ENCODE measurements at places on chromosomes 5 and 9.

DNA sequence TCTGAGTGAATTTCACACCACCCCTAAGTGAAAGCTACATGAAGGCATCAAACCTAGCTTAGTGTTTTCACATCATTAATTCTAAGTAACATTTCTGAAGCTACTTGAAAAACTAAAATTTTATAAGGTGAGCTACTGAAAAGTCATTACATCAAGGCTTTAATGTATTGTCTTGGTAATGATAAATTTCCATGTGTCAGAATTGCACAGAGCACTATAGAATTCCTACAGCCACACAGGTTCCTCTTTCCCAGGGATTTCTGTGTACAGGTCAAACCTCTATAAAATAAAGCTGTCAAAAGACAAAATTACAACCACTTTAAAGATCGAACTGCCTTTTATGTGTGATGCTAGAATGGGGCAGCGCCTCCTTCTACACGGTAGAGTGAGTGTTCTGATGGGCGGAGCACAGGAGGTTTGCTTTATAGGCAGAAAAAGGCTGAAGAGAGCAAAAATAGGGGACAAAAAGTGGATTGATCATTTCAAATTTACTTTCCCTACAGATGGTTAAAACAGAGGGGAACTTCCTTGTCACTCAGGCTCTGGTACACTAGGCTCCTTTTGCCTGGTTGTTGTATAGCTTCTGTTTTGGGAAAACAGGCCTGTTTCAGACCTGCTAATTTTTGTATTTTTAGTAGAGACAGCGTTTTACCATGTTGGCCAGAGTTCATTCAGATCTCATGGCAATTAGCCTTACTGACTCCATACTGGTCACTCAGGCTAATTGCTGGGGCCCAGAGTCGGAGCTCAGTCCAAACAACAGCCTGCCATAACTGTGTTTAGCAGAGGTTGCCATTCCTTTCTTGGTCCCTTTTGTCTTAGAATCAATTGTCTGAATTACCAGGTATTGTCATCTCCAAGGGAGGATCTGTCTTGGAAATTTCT lies 102.5 kb upstream of the BASP1 start:
- DNase-seq, result no peak

GRCh38 chr5:80686757-80687156 lies 32.0 kb upstream of the DHFR start:
- peak; percentile 46 for DNase-seq

GRCh38 chr5:96410013-96410412 lies 23.0 kb downstream of the PCSK1 start:
- no peak for DNase-seq

GRCh38 chr9:129237803-129238202 lies 59.7 kb upstream of the IER5L start:
- no peak for DNase-seq

DNA sequence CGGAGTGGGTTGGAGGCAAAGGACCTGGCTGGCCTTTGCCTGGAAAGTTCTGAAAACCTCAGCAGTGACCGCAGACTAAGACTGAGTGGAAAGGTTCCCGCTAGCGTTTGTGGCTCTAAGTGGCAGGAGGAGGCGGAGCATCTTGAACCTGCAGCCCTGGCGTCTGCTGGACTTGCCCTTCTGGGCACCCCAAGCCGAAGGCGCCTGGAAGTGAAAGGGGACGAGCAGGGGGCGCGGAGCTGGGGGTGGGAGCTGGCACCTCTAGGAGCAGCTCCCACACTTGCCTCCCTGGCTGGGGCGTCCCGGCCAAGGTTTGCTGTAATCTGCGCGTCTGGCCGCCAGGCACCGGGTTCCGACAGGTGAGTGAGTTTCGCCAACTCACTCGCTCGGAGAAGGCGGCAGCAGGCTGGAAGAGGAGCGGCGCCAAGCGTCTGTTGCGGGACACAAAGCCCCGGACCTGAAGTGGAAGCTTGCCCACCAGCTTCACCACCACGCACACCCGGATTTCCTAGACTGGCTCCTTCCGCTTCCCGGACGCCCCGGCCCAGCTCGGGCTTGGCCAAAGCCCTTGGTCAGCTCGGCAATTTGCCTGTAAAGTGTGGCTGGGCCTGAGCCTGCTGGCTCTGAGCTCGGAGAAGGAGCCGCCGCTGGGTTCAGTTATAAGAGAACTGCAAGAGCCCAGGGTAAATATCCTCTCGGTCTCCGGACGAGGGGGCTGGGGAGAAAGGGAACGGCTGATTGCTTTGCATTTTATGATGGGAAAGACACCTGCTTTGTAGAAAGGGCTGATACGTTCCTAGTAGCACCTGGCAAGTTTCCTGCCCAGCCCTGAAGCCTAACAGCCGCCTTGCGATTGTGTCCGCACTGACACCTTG lies at the start of gene GNA14:
Gene GNA14 (minus strand): TSS at position 89 of the 875 bp plus-strand sequence. CDS start 529 bp downstream, outside the sequence.
- DNase-seq, result no peak

GRCh38 chr5:40486437-40487275 lies 193.1 kb upstream of the PTGER4 start:
- DNase-seq, result peak; percentile 69

- DNase-seq, result no peak
Measured at GRCh38 chr9:33293782-33294181, 3.5 kb downstream of the NFX1 start.

DNA sequence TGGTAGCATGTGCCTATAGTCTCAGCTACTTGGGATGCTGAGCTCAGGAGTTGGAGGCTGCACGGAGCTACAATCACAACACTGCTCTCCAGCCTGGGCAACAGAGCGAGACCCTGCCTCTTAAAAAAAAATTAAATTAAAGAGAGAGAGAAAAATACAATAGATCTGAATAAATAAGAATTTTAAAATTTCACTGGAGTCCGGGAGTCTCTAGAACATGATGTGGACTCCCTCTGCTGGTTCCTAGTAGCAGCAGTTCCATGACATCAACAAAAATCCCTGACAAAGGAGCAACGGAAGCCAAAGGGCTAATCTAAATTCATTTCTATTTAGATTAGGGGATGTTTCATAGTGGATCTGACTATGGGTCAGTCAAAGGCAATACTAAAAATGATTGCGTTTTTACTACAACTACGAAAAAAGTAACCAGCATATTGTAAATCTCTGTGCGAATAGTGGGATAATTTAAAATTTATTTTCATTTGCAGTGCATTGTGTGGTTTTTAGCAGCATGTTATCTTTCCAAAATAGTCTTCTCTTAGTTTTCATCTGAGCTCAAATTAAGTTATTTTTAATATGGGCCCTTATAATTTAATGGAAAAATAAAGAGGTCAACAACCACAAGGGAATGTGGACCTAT lies 6.7 kb downstream of the INIP start:
- DNase-seq, result no peak

- DNase-seq, result peak; percentile 85
Measured at GRCh38 chr5:95631991-95632675, 12.2 kb downstream of the GPR150 start.

DNA sequence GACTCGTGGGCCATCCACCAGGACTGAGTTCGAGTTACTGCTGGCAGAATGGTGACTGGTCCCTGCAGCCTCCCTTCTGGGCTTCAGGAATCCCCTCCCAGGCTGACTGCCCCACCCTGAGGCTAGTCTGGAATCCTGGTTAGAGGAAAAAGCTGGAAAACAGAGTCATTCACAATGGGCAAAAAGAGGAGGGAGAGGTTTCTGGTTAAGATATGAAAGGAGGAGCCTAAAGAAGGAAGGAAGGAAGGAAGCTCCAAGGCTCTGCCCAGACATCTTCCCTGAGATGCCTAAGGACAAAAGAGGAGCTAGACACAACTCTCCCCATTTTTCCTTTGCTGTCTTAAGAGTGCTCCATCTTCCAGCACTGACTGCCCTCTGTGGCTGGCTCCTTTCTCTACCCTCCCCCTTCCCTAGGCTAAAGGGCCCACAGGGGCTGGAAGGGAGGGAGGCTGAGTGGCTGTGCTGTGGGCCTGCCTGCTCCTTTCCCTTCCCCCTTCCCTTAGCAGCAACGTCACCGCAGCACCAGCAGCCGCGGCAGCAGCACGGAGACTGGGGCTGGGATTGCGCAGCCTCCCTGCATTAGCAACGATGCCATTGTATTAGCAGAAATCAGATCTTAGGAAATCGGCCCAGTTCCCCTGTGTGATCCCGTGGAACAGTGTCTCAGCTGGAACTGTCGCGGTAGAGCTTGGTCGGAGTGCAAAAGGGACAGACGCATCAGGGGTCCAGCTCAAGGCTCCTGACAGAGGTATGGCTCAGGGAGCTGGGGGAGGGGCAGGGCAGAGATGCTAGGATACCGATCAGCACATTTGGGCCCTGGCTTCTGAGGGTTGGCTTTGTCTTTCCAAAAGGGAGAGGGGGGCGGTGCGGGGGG lies 48.7 kb downstream of the RUSC2 start:
- DNase-seq, result no peak

- DNase-seq, result no peak
Measured at GRCh38 chr5:26763215-26763614, 275.2 kb downstream of the CDH9 start.

- DNase-seq, result no peak
Measured at GRCh38 chr9:93587651-93588347, 11.4 kb downstream of the PHF2 start.

DNA sequence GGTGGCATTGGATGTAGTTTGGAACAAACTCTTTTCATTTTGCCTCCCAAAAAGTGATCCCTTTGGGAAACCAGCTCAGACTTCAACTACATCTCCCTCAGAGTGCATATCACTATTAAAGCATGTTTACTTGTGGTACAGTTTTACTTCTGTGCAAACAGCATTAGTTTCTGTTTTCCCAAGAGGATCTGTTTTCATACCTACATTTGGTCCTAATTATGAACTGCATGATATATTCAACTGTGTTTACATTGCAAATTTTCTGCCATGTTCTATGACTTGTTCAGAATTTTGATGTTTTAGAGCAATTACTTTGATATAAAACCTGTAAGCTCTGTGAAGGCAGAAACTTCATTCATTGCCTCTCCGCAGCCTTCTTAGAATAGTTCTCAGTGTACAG lies 681.5 kb upstream of the ACO1 start:
- no peak for DNase-seq

GRCh38 chr5:69492391-69492922 lies at the start of gene OCLN:
Gene OCLN, plus strand, starts transcription at chr5:69492790. Its CDS starts 11,455 bp downstream, at chr5:69504245.
- no peak for DNase-seq

- no peak for DNase-seq
Measured at GRCh38 chr5:90020575-90021538, 388.7 kb downstream of the CETN3 start.

GRCh38 chr5:123398058-123398733 lies 25.0 kb downstream of the CEP120 start:
- DNase-seq, result peak; percentile 40

DNA sequence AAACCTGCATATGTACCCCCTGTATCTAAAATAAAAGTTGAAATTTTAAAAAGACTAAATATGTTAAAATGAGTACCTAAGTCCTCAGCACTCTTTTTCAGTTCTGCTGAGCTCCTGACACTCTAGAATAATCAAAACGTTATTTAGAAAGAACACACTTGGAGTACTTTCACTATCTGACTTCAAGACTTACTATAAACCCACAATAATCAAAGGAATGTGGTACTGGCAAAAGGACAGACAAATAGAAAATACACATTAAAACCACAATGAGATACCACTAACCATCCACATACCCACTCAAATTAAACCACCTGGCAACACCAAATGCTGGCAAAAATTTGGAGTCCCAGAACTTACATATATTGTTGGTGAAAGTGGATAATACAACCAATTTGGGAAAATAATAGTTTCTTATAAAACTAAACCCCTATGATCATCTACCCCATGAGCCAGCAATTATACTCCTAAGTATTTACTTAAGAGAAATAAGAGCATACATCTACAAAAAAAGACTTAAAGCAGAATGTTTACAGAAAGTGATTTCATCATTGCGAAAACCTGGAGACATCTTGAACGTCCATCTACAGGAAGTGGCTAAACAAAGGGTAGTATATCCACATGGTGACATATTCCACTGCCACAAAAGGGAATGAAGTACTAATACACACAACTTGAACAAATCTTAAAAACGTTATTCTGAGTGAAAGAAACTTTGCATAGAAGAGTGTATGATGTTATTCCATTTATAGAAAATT lies 12.8 kb upstream of the PRSS3 start:
- DNase-seq, result no peak

DNA sequence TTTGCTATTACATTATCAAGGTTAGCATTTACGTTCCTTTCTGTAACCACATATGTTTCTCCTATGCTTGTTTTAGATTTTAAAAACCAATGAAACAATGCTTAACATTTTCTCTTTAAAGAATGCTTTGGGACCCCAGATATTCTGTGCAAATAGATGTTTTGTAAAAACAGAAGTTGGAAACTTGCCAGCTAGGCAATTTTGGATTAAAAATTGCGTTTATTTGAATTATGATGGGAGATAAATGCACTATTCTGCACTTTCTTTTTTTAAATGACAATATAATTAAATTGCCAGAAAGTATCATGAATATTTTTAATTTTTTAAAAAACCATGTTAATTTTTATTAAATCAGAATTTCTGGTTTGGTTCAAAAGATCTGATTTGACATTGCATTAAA lies 81.6 kb downstream of the MACIR start:
- no peak for DNase-seq

GRCh38 chr5:128681764-128682592 lies 143.9 kb upstream of the FBN2 start:
- DNase-seq, result no peak

GRCh38 chr5:33713136-33713765 lies 178.5 kb downstream of the ADAMTS12 start:
- no peak for DNase-seq

DNA sequence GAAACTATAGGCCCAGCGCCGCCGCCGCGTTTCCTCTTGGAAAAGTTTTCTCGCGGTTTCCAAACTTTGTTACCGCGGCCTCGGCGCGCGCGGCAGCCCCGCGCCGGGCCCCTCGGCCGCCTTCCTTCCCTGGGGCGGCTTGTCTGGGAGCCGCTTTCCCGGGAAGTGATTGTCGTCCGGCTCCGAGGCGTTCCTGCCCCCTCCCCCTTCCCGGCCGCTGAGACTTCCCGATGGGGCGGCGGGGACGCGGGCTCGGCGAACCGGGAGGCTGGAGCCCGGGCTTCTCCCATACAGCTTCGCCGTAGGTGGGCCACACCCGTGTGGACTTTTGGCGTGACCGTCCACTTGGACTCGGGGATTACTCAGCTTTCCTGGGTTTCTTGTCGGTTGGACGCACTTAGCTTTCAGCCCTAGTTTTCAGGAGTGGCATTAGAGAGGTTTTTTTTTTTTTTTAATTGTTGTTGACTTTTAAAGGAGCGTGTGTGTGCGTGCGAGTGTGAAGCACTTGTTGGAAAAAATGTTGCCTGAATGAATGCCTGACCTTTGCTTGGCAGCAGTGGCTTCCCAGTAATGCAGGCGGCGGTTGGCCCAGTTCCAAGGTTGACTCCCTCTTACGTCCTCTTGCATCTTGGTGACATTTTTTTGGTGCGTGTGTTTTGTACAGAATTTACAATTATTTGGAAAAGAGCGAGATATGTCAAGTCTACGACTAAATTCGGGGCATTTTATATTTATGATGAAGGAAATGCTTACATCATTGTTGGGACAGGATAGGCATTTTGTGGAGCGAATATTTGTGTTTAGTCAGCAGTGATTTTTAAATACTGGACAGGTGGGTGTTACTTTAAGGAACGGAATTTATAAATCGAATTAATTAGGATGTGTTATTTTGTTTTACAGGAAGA lies 821 bp downstream of the CTNNA1 start:
- DNase-seq, result peak; percentile 29
